Activated CD4-positive, alpha-beta T cell treated with anti-CD3 and anti-CD28 coated beads, Interleukin-2, amount 10 ng/mL, durations not matched to agents 24 days and 14 days (primary cell): ENCODE measurements at places on chromosomes 4 and X. TPM values are rescaled to one million over a fixed set of nuclear protein-coding genes. Genes with fewer than 3 reads are reported as not detected.

DNA sequence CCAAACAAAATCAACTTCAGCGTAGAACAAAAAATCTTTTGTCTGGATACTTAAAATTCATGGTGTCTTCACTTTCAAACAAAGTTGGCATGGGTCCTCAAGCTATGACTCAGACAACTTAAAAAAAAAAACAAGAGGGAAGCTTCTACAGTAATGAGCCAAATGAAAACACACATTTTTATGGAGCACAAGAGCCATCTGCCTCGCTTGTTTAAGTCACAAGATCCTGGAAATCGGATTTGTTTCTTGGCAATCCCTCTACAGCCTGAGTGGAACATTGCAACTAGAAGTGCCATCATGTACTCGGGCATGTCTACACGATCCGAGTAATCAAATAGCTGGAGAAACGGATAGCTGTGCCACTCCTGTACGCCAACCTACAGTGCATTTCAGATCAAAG, 22.6 kb downstream of the LAMP2 start:
- H3K4me3 ChIP-seq, result no peak overlapping the region
- peaks cover 35% of the 10 kb centered on the region for H3K36me3 ChIP-seq
- no peaks in the 10 kb centered on the region for H3K27me3 ChIP-seq
- DNase-seq, result no peak

DNA sequence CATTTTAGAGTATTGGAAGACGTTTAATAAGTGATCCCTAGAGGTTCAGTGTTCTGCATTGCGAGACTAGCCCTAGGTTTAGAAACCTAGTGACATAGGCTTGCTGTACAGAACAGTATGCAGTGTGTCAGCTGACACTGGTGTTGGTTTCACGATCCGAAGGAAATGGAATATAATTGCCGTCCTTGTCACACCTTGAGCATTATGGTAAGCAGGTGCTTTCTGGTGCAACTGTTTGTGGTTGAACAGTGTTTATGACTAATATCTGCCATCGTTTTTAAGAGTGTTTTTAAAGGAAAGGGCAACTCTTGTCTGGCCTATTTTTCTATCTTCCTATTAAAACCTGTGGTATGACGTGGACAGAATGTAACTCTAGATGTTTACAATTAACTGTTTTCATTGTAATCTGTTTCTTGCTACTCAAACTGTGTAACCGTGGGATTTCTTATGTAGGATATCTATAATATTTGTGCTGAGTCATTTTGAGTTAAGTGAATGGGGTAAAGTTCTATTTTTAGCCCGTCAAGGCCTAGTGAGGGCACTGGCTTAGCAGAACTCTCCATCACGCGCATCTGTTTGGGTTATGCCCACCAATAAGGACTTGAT, 53.8 kb upstream of the TBC1D14 start:
- H3K36me3 ChIP-seq, result peaks cover 40% of the 10 kb centered on the region
- H3K27me3 ChIP-seq, result no peaks in the 10 kb centered on the region
- H3K4me1 ChIP-seq, result peaks cover 13% of the 10 kb centered on the region
- peak; percentile 64 for DNase-seq

The ELK1 gene
- total RNA-seq, result 104 and 112 TPM in 2 replicates

The BMPR1B gene
- not detected in 2 replicates for total RNA-seq

- no peak overlapping the region for H3K27ac ChIP-seq
- no peak overlapping the region for H3K4me3 ChIP-seq
- H3K27me3 ChIP-seq, result no peaks in the 10 kb centered on the region
- no peak for DNase-seq
- peaks cover 33% of the 10 kb centered on the region for H3K4me1 ChIP-seq
- H3K36me3 ChIP-seq, result no peaks in the 10 kb centered on the region
Measured at GRCh38 chr4:108352664-108353308, 184.1 kb upstream of the LEF1 start.

DNA sequence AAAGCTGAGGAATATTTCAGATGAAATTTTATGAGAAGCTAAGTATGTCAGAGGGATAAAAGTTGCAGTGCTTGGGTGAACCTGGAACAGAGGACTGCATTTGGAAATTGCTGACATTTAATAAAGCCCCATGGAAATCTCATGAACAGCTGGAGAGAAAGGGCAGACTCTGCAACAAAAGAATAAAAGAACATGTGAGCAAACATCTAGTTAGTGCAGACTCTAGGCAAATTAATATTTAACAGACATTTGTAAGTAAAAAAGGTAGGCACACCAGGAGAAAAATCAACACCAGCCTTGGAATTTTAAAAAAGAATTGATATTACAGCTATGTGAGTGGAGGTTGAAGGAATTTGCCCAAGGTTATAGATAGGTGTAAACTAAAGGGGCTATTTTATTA, 114.6 kb upstream of the PUDP start:
- DNase-seq, result no peak
- no peaks in the 10 kb centered on the region for H3K36me3 ChIP-seq
- H3K27ac ChIP-seq, result no peak overlapping the region
- no peaks in the 10 kb centered on the region for H3K4me1 ChIP-seq
- no peaks in the 10 kb centered on the region for H3K27me3 ChIP-seq

GRCh38 chr4:96736352-96736889, 896.5 kb downstream of the PDHA2 start:
- no peak overlapping the region for H3K27ac ChIP-seq
- H3K36me3 ChIP-seq, result no peaks in the 10 kb centered on the region
- H3K27me3 ChIP-seq, result no peaks in the 10 kb centered on the region

DNA sequence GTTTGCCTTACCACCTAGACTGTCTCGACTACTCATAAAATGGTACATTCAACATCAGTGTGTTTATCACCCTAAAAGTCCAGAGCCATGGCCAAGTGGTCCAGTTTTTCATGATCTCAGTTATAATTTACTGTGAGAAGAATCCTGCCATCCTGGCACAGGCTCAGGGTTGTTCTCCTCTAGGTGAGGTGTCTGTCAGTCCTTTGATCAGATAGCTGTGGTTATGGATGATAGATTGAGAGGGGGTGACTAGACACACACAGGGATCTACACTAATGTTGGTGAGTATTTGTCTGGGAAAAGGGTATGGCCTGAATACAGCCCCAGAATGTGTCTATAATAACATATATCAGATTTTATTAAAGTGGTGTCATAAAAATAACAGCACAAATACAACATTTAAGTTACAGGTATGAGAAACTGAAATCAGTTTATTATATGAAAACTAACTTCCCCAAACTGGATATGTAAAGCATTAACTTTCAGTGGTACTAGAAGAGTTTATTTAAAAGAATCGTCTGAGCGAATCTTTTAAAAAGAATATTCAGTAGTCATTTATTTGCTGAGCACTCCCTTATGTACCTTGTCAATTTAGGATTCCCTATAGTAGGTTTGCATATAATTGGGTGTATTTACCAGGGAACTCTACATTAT, 93.3 kb downstream of the STIM2 start:
- no peak overlapping the region for H3K4me3 ChIP-seq
- H3K27ac ChIP-seq, result no peak overlapping the region
- peaks cover 19% of the 10 kb centered on the region for H3K36me3 ChIP-seq
- DNase-seq, result no peak

DNA sequence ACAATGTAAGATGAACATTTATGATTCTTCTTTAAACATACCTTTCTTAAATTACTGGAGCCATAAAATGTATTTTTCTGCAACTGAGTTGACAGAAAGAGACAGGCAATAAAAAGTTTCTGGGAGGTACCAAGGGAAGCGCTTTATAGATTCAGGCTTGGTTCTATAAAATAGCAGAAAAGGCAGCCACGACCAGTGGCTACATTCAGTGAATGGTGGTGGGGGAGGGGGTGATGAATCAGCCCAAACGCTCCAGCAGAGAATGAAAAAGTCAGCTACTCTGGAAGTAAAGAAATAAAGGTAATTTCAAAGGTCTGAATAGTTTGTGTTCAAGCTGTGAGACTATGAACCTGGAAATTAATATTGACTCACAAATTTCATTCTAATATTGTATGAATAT, 456.1 kb downstream of the KCTD8 start:
- H3K27me3 ChIP-seq, result no peaks in the 10 kb centered on the region
- H3K36me3 ChIP-seq, result no peaks in the 10 kb centered on the region
- DNase-seq, result no peak
- no peak overlapping the region for H3K27ac ChIP-seq

The KLHL13 gene
- 0.19 and 0.28 TPM in 2 replicates for total RNA-seq

DNA sequence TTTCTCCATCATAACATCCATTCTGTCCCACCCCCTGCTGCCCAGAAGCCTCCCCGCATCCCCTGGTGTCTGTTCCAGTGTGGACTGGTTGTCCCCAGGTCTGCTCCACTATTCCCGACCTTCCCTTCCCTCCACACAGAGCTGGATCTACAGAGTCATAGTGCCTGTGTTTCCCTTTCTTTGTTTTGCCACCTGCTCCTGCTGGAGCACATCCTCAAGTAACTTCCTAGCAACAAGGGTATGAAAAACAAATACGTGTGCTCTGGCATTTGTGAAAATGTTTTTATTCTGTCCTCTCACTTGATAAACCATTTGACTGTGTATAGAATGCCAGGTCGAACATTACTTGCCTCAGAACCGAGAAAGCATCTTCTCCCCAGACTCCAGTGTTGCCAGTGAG, 29.9 kb upstream of the ADRA2C start:
- H3K27ac ChIP-seq, result no peak overlapping the region
- no peaks in the 10 kb centered on the region for H3K36me3 ChIP-seq
- H3K4me3 ChIP-seq, result no peak overlapping the region
- DNase-seq, result no peak
- no peaks in the 10 kb centered on the region for H3K27me3 ChIP-seq

The MAOB gene
- total RNA-seq, result not detected in 2 replicates

DNA sequence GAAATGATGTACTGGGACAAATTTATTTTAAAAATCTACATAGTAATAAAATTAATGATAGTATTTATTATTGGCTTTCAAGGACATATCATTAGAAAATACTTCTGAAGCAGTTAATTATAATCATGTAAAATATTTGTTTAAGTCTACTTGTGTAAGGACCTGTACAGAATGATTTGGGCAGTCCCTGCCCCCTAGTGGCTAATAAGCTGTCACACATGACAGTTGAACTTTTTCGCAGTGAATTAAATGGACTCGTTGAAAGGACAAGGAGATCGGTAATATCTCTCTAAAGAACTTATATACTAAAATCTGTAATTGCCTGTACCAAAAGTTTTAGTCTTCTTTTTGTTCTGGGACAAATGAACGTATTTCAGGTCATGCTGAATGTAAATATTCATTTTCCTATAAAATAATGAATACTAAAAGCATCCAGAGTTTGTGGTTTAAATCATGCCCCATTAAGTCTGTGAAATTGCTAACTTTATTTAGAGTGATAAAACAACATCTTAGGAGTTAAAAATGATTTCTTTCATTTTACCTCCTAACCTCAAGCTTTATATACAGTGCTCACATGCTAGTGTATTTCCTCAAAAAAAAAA, 13.6 kb downstream of the EXOC1 start:
- H3K27me3 ChIP-seq, result no peaks in the 10 kb centered on the region
- H3K4me1 ChIP-seq, result peaks cover 19% of the 10 kb centered on the region
- DNase-seq, result peak; percentile 69
- peaks cover 33% of the 10 kb centered on the region for H3K36me3 ChIP-seq
- H3K4me3 ChIP-seq, result no peak overlapping the region

The NCBP2L gene
- not detected in 2 replicates for total RNA-seq

DNA sequence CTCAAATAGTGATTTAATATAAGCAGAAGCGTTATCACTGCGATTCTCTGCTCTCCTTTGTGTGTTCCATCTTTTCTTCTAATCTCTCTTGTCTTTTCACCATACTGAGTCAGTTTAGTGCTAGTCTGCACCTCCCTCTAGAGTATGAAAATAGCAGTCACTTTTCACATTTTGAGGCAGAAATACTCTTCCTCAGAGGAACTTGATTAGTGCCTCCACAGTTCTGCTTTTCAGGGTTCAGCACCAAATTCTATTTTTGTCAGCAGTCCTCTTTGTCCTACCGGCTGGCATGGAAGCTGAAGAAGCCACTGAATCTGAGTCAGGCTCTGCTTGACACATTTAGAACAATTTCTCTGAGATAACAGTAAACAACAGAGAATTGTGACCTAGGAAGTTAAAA, 49.7 kb upstream of the ANKRD17 start:
- H3K27me3 ChIP-seq, result no peaks in the 10 kb centered on the region
- no peaks in the 10 kb centered on the region for H3K4me1 ChIP-seq
- DNase-seq, result no peak
- H3K27ac ChIP-seq, result no peak overlapping the region
- H3K4me3 ChIP-seq, result no peak overlapping the region

The DSPP gene
- not detected in 2 replicates for total RNA-seq

GRCh38 chrX:13216139-13216538, 103.7 kb downstream of the ATXN3L start:
- no peak overlapping the region for H3K27ac ChIP-seq
- peaks cover 6% of the 10 kb centered on the region for H3K4me1 ChIP-seq
- H3K36me3 ChIP-seq, result no peaks in the 10 kb centered on the region
- no peak overlapping the region for H3K4me3 ChIP-seq

The MTNR1A gene
- total RNA-seq, result not detected in 2 replicates

The CCKAR gene
- not detected in 2 replicates for total RNA-seq

GRCh38 chr4:53014881-53015280, 152.8 kb downstream of the RASL11B start:
- no peak for DNase-seq
- no peaks in the 10 kb centered on the region for H3K27me3 ChIP-seq
- H3K4me1 ChIP-seq, result peaks cover 28% of the 10 kb centered on the region
- H3K36me3 ChIP-seq, result peaks cover 2% of the 10 kb centered on the region
